ENCODE measurements at places on chromosomes 1 and 21. TPM values are rescaled to one million over a fixed set of nuclear protein-coding genes. Genes with fewer than 3 reads are reported as not detected.

Gene CR1L
- total RNA-seq = not detected

Gene KRTAP13-1
- total RNA-seq = not detected

Gene ATAD3C
- 2.4 TPM for total RNA-seq

Gene OVAAL
- 0.44 TPM for total RNA-seq

Gene C1QA
- 95.9 TPM for total RNA-seq

Gene MAP1LC3C
- total RNA-seq = 0.34 TPM

Gene RSRP1
- total RNA-seq = 57.4 TPM

Gene OR6K3
- not detected for total RNA-seq

Gene COL11A1
- total RNA-seq = not detected

Gene ZFYVE9
- total RNA-seq = 15.5 TPM

Gene CLIC4
- 263 TPM for total RNA-seq

Gene GUCA2B
- total RNA-seq = not detected

Gene UTS2
- total RNA-seq = not detected

Gene SAMSN1
- total RNA-seq = 3.8 TPM

Gene SDHC
- total RNA-seq = 241 TPM

Gene TFF3
- total RNA-seq = 4.1 TPM

Gene SNX7
- total RNA-seq = 19.7 TPM

Gene PTPN22
- 1.6 TPM for total RNA-seq

Gene TOR3A
- total RNA-seq = 12.9 TPM

Gene GJA5
- total RNA-seq = 54.6 TPM

Gene LCE2B
- not detected for total RNA-seq

Gene INSRR
- total RNA-seq = 0.05 TPM

Gene CFHR3
- total RNA-seq = 0.39 TPM

Gene PLA2G2C
- not detected for total RNA-seq

Gene FMO1
- total RNA-seq = not detected

Gene ADORA3
- 5.5 TPM for total RNA-seq

Gene CDC73
- 42.8 TPM for total RNA-seq

All from left cardiac atrium (tissue), 4 donors.